ENCODE measurements at places on chromosomes 11 and 22.
A peak's percentile ranks its signal among the peaks of the same experiment; 100 is the strongest.

DNA sequence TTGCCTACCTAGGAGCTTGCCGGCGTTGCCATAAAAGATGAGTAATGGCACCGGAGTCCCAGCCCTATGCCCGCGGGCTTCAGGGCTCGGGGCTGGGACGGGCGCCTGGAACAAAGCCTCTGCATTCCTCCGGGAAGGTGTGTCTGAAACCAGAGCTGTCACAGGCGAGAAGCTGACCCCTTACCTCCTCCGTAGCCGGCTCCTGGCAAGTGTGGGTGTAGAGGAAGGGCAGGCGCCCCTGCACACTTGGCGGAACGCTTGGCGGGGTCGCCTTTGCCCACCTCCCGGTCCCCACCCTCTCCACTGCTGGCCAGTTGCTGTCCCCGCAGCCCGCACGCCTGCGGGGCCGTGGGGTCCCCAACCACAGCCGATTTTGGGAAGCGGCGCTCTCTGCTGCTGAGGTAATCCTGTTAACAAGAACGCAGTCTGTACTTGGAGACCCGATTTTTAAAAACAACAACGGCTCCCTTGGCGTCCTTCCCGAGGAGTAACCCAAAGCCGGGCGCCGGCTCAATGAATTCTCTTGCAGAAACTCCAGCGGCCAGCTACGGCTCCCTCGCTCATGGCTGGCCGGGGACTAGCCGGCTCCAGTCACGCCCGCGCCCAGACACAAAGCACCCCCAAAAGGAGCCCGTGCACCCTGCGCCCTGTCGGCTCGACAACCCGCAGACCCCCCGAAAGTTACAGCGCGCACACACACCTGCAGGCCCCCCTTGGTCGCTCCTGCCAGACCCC, 89.2 kb downstream of the PLEKHA7 start:
- DNase-seq: peak; percentile 73

DNA sequence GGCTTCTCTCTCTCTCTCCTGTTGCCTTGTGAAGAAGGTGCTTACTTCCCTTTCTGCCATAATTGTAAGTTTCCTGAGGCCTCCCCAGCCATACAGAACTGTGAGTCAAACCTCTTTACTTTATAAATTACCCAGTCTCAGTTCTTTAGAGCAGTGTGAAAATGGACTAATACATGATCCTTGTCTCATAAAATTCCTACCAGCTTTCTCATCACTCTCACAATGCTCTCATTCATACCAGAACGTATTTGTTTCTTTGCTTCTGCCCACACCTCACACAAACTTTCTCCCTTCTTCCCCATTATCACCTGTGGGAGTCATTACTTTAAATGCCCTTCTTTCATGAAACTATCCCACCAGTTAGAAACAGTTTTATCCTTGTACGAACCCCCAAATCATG, 62.7 kb upstream of the ARHGAP42 start:
- no peak for DNase-seq

- DNase-seq: no peak
Measured at GRCh38 chr11:6992026-6992425, 28.1 kb downstream of the ZNF214 start.

DNA sequence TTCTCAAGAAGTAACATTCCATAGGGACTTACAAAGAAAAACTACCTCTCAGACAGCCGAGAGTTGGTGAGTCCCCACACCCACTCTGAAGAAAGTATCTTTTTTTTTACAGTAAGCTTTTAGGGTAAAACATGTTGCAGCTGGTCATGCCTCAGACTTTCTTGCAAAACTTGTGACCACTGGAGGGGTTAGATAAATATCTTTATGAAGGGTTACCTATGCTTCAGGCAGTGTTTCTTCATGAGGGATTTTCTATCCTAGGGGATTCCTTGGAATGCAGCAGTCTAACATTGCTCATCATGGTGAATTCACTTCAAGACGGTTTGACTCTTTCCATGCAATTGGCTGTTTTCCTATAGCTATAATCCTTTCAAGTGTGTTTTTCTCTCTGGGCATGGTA, 20.8 kb upstream of the SNX19 start:
- no peak for DNase-seq

- peak; percentile 99 for DNase-seq
Measured at GRCh38 chr11:77820565-77821348, at the start of the genes AAMDC and RSF1. Gene AAMDC, plus strand, starts transcription at chr11:77821144. Its CDS starts 21,353 bp downstream, at chr11:77842497. Gene RSF1, minus strand, starts transcription at chr11:77820722. Its CDS starts 8 bp downstream, at chr11:77820714.

GRCh38 chr22:24325105-24325757, 54.6 kb downstream of the SPECC1L start:
- DNase-seq: no peak

GRCh38 chr22:44542561-44543222, 44.7 kb upstream of the RTL6 start:
- DNase-seq: no peak

GRCh38 chr22:45319324-45319685, 9.6 kb downstream of the FAM118A start:
- no peak for DNase-seq

GRCh38 chr22:34567367-34567766, 498.6 kb upstream of the ISX start:
- DNase-seq: no peak

- no peak for DNase-seq
Measured at GRCh38 chr11:112665291-112665690, 295.9 kb upstream of the NCAM1 start.

DNA sequence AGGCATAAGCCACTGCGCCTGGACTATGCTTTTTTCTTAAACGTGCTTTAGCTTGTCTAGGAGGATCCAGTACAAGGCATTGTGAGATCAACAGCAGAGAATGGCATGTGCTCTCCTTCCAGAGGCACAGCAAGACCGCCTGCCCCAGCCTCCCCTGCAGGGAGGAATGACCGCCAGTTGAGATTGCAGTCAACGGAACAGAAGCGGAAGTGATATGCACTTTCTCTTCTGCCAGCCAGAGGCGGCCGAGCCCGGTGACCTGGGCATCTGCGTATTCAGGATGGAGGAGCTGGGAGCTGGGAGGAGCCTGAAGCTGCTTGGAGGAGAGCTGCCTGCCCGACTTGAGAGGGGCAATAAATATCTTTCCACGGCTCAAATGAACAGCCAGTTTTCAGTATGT, 243.0 kb downstream of the CTTN start:
- no peak for DNase-seq

- DNase-seq: no peak
Measured at GRCh38 chr11:13055200-13055599, 46.1 kb downstream of the RASSF10 start.

GRCh38 chr11:44498089-44498871, 67.2 kb upstream of the CD82 start:
- DNase-seq: no peak

- DNase-seq: no peak
Measured at GRCh38 chr11:94595076-94595475, 27.9 kb downstream of the PIWIL4 start.

DNA sequence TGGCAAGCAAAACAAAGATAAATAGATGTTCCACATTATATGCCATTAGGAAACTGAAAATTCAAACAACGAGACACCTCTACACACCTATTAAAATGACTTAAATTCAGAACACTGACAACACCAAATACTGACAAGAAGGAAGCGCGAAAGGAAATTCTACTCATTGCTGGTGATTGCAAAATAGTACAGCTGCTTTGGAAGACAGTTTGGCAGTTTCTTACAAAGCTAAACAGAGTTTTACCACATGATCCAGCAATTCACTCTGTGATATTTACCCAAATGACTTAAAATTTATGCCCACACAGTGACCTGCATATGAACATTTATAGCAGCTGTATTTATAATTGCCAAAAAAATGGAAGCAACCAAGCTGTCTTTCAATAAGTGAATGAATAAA, 232.6 kb downstream of the CASP12 start:
- no peak for DNase-seq

DNA sequence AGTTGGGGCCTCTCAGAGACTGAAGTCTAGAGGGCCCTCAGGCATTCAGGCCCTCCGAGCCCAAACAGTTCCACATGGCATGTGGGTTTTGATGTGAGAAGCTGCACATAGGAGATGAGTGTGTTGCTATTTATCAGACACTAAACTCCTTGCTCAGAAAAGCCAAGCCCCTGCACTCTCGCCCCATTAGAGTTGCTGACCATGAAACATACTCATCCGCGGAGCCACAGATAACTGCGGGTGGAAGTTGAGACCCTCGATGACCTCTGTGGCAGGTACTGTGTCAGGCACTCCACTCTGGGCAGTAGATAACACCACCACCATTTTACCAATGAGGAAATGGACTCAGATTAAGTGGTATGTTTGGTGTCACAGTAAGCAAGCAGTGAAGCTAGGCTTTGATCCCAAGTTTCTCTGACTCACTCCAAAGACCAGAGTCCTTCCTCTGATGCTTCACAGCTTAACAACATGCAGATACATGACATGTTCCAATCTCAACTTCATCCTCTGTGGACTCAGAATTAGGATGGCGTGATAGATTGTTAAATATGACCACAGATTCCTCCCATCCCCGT, 202.1 kb downstream of the ADAMTS15 start:
- DNase-seq: no peak

DNA sequence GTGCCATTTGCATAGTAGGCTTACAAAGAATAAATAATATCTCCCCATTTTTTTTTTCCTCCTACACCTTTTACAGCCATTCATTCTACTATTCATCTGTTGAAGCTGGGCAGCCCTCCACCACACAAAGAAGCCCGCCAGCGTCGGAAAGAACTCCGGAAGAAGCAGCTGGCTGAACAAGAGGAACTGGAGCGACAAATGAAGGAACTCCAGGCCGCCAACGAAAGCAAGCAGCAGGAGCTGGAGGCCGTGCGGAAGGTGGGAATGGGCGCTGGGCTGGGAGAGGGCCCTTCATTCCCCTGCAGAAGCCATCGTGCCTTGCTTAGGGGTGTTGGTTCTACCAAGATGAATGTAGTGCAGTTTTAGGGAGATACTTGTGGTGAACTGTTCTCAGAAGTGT, 68.6 kb downstream of the SWAP70 start:
- DNase-seq: no peak

DNA sequence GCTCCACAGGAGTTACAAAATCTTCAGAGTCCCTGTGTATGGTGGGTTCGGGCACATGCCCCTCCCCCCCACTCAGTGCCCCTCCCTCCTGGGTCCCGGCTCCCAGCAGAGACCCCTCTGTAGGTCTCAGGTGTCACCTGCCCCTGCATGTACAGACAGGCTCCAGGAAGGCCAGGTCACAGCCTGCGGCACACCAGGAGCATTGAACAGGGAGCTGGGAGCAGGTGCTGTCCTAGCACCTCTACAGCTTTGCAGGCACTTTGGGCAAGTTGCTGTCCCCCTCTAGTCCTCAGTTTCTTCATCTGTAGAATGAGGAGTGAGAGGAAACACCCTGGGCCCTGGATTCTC, 80.1 kb upstream of the RTL6 start:
- DNase-seq: no peak

DNA sequence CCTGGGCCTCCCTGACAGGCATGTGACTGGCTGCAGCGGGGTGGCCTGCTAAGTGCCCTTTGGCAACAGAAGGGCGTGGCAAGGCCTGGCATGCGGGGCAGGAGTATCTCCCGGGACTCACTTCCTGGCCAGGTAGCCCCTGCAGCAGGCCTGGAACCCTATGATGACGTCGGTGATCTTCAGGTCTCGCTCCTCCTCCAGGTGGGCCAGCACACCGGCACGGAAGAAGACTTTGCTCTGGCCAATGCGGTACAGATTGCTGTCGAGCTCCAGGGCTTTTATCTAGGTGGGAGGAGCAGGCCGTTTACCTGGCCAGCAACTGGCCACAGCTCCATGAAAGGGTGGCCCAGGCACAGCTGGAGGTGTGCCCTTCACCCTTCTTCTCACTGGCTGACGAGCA, 50.9 kb downstream of the APOL1 start:
- peak; percentile 75 for DNase-seq

DNA sequence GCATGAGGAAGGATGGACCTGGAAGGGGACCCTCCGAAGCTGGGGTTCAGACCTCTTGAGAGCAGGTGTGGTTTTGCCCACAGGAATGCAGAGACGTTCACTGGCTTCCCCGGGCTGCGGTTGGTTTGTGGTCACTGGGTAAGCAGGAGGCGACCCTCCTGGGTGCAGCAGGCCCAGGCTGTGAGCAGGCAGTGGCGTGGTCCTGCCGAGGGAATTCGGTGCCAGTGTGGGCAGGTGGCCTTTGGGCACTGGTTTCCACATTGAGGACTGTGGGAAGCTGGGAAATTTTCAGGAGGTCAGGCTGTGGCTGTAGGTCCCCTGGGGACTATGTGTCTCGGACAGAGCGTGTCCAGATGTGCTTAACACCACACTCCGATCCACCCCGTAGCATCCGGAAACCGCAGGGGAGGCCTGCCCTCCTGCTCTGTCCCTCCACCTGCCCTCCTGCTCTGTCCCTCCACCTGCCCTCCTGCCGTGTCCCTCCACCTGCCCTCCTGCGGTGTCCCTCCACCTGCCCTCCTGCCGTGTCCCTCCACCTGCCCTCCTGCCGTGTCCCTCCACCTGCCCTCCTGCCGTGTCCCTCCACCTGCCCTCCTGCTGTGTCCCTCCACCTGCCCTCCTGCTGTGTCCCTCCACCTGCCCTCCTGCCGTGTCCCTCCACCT, 27.5 kb downstream of the TPCN2 start:
- no peak for DNase-seq

DNA sequence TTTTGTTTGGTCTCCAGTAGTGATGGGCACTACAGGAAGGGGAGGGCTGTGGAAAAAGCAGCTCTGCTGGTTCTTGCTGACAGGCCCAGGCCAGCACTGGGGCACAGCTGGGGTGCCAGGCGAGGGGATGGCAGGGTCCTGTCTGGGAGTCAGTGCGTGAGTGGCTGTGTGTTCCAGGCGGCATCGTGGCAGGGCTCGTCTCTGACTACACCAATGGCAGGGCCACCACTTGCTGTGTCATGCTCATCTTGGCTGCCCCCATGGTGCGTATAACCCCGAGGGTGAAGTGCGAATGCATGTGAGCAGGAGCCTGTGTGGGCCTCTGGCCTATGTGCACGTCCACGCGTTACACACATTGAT, 20.9 kb downstream of the SLC37A2 start:
- DNase-seq: no peak

DNA sequence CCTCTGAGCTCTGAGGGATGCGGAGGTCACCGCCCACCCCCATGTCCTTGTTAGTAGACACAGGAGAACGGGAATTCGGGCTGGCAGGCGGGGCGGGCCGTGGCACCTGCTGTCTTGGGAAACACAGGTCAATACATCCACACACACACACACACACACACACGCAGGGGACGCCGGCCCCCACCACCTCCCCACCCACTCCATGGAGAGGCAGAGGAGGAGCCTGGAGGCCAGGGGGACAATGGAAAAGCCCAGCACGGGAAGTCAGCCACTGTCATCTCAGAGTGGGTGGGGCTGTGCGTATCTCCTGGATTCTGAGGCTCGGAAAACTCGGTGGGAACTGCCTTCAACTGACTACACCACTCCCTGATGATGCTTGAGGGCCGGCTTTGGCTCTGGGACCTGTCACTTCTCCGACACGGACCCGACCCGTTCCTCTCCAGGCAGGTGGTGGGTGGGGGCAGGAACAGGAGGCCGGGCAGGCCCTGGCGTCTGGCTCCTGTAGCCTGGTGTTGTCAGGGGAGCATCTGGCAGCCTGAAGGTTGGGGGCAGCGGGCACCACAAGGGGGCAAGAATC, 18.5 kb upstream of the TMEM184B start:
- no peak for DNase-seq

GRCh38 chr11:64125676-64126075, 40.2 kb downstream of the MACROD1 start:
- DNase-seq: no peak
